ENCODE measurements at places on chromosomes 12 and 14. TPM values are rescaled to one million over a fixed set of nuclear protein-coding genes. Genes with fewer than 3 reads are reported as not detected.

Gene ESPL1
- 29.5 TPM for total RNA-seq

Gene TRHDE
- total RNA-seq, result 0.08 TPM

Gene OSGEP
- total RNA-seq, result 27.2 TPM

Gene CSRP2
- 129 TPM for total RNA-seq

All from SJCRH30 (cell line).